K562 (cell line): ENCODE measurements at places on chromosomes 5 and 9. TPM values are rescaled to one million over a fixed set of nuclear protein-coding genes. Genes with fewer than 3 reads are reported as not detected.
A peak's percentile ranks its signal among the peaks of the same experiment; 100 is the strongest.

DNA sequence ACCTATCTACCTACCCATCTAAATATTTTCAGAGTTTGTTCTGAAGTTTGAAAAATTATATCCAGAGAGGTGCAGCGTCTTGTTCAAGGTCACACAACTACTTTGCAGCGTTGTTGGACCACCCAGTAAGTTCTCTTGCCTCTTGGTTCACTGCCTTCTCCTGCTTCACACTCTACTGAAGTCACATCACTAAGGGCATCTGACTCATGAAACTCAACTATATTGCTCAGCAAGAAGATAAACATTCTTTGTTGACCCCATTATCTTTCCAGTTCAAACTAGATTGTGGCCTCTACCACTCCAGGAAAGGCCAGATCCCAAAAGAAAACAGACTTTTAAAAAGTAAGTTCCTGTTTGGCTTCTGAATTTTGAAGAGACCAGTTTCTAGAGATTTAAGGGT lies 326.9 kb downstream of the SLIT3 start:
- DNase-seq, result no peak

DNA sequence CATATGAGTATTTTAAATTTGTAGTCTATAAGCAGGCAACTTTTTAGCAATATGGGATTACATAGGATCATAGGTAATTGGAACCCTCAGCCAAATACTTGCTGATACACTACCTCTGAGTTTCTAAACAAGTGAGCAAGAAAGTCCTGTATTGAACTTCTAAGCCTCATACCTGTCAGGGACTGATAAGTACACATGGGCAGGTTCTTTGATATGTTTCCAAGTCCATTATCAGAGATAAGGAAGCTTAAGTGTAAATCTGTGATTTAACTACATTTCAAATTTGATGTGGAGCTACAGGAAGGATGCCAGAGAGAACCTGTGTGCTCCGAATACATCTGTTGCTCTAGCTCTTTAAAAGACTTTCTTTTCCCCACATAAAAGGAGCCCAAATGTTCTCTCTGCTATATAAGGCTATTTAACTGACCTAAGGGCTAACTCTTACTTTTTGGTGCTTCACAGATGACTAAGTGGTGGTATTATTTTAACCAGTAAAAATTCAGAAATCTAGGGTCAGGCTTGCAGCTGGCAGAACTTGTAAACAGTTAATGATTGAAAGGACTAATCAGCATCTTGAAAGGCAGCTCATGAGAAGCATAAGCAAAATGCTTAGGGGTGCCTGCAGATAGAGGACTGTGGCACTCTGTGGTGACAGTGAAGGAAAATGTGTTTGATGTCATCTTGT lies 228.6 kb downstream of the NR3C1 start:
- no peak for DNase-seq

- peak; percentile 38 for DNase-seq
These were observed 44.3 kb upstream of the BICD2 start for GRCh38 chr9:92808726-92809451.

The LURAP1L gene
- not detected in 2 replicates for total RNA-seq

The OR1L8 gene
- not detected in 2 replicates for total RNA-seq

DNA sequence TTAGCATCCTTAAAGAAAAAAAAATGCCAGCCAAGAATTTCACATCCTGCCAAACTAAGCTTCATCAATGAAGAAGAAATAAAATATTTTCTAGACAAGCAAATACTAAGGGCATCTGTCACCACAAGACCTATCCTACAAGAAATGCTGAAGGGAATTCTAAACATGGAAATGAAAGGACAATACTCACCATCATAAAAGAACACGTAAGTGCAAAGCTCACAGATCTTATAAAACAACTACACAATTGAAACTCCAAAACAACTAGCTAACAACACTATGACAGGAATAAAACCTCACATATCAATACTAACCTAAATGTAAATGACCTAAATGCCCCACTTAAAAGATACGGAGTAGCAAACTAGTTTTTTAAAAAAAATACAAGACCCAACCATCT lies 71.4 kb downstream of the TTC39B start:
- DNase-seq, result no peak

The MARVELD2 gene
- total RNA-seq, result 0.09 and 0.13 TPM in 2 replicates

DNA sequence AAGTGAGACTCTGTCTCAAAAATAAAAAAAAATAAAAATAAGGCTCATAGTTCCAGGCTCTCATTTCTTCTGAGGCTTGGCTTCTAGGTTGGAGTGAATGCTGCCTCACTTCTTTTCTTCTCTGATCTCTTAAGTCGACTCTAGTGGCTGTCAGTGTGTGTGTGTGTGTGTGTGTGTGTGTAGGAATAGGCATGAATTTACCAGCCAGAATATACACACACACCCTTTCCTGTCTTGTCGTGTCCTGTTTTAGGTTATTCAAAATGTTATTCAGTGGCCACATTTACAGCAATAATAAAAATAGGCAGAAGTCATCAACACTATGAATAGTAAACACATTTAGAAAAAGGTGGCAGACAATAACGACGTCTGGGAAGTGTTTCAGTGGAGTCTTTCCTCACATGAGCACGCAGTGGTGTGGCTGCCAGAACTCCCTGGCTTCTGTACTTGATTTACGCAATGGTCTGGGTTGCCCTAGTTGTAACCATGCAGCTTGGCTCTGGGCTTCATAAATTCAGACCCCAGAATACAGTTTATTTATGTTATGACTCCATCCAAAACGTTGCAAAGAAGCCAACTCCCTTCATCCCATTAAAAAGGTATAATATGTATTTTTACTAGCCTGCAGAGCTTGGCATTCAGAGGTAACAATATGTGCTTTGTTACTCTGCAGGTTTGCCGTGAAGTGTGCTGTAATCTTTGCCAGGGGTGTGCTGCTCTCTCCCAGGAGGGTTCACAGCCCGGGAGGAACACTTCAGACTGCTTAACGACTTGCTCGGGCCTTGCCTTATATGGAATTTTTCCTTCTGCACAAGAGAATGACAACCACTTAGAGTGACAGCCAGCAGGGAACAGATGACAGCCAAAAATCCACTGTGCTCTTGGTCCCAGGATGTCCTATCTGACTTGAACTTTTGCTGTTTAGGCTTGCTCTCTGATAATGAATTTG lies 34.4 kb upstream of the PALM2AKAP2 start:
- DNase-seq, result no peak

The BARHL1 gene
- total RNA-seq, result not detected in 2 replicates

DNA sequence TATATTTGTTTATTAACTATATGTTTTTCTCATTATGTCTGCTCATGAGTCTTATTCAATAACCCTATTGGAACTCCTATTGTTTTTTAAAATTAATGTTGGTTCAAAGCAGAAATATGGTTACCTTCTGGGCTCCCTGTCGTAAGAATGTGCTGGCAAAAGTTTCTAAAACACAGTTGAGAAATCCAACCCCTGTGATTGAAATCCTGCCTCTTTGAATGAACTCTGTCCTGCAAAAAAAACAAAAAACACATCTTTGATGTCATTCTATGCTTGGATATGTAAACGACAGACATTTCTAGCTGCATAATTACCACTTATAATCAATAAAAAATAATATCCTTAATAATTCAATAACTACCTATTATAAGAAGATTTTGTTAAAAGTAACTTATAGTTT lies 38.8 kb downstream of the PRELID2 start:
- no peak for DNase-seq

- DNase-seq, result no peak
These were observed 58.4 kb downstream of the SLC1A3 start for GRCh38 chr5:36664766-36665165.

GRCh38 chr9:114676901-114677300 lies 5.1 kb downstream of the TEX48 start:
- DNase-seq, result no peak

GRCh38 chr5:80198920-80199319 lies 56.9 kb downstream of the SERINC5 start:
- no peak for DNase-seq

DNA sequence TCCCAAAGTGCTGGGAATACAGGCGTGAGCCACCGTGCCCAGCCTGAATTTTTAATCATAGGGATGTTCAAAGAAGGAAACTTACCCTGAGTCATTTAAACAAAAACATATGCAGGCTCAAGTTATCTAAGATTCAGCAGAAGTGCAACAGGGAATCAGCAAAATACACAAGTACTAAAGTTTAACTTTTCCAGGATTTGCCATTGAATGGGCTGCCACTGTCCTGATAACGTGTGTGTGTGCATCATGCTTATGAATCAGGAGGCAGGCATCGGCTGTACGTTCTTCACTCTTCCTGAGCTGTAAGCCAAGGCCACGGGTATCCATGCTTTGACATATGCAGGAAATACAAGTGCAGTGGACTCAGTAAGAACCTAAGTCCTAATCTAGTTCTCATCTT lies 48.8 kb upstream of the FST start:
- no peak for DNase-seq

DNA sequence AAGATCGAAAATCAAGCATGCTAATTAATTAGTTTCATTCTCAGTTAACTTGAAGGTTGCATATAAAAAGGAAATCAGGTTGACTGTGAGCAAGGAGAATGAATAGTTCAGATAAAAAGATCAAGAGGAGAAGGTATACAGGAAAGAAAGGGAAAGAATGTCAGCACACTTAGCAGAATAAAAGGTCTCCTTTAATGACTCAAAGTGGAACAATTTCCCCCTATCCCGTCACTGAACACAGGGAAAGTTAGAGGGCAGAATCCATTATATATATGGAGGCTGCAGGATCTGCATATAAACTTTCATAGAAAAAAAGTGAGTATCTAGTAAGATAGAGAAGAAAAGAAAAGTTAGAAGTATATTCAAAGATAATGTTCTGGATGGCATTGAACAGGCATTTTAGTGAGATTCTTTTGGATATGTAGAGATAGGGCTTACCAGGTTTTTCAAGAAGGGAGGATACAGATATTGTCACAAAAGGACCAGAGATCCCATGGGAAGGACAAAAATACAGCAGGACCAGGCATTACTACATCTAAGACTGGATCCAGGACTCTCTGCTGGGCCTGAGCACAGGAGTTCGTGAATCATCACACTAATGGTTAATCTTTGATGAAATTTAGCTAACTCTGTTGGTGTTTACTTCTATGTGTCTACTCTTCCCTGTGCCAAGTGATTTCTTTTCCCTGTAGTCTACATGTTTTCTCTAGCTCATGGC lies 988.2 kb upstream of the ARRDC3 start:
- DNase-seq, result no peak
